Activated CD8-positive, alpha-beta T cell treated with anti-CD3 and anti-CD28 coated beads for 36 hours (primary cell): ENCODE measurements at places on chromosomes 5 and 9.

DNA sequence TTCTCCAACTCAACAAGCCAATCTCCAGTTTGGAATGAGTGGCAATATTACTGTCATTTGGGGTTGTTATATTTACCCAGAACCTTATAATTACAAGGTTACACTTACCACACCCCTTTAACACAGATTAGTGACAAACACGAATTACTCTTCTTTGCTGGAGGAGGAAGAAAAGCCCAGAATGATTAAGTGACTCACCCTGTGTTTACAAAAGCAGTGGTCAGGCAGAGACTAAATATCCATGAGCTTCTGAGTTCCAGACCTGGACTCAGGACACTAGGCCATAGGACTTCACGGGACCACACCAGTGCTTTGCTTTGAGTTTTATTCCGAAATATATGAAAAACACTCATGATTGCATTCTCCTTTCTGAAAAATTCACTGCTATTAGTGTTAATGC, 370.8 kb downstream of the TLE1 start:
- no peak for DNase-seq

DNA sequence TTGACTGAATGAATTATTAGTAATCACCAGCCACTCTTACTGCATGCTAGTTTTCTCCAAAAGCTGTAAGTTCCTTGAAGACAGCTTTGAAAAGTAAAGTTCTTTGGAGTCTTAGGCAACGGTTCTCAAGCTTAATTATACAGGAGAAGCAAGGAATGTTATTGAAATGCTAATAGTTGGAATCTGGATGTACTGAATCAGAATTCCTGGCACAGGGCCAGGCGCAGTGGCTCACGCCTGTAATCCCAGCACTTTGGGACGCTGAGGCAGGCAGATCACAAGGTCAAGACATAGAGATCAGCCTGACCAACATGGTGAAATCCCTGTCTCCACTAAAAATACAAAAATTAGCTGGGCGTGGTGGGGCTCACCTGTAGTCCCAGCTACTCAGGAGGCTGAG, 33.4 kb downstream of the GRIA1 start:
- DNase-seq = no peak

- DNase-seq = no peak
These were observed 29.3 kb downstream of the PPIC start for GRCh38 chr5:123007182-123007581.

- DNase-seq = no peak
These were observed 5.5 kb upstream of the RUSC2 start for GRCh38 chr9:35484406-35484805.

DNA sequence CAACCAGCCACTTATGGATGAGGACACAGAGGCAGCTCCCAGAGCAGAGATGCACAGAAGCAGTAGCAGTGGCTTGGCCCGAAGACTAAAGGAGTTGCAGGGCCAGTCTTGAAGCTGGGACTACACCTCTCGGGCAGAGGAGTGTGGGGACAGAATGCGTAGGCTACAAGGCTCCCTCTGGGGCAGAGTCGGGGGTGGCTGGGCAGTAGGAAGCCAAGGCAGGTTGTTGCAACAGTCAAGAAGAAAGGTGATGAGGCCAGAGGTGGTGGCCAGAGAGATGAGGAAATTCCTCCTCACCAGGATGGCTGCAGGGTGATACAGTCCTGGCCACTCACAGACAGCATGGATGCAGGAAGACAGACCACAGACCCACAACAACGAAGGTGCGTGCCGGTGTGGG, 4.9 kb upstream of the N4BP3 start:
- DNase-seq = no peak

GRCh38 chr5:82622205-82622604, 344.1 kb upstream of the RPS23 start:
- no peak for DNase-seq

DNA sequence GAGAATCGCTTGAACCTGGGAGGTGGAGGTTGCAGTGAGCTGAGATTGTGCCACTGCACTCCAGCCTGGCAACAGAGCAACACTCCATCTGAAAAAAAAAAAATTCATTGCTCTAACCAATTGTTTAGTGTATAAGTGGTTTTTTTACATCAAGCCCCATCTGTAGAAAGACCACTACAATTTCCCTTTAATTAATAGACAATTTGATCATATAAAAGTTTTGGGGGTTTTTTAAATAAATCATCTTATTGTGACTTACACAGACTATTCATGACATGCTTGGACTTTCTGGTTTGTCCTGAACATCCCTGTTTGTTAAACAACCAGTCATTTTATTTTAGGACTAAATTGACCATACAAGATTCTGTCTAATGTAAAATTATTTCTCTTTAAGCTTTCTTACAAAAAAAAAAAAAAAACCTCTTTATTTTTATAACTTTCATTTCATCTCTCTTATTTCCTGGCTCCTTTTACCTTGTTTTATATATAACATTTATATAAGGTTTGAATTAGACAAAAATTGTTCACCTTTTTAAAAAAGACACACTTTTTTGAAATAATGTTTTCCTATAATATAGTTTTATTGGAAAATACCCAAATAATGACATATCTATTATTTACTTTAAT, 9.8 kb upstream of the FANCC start:
- no peak for DNase-seq

DNA sequence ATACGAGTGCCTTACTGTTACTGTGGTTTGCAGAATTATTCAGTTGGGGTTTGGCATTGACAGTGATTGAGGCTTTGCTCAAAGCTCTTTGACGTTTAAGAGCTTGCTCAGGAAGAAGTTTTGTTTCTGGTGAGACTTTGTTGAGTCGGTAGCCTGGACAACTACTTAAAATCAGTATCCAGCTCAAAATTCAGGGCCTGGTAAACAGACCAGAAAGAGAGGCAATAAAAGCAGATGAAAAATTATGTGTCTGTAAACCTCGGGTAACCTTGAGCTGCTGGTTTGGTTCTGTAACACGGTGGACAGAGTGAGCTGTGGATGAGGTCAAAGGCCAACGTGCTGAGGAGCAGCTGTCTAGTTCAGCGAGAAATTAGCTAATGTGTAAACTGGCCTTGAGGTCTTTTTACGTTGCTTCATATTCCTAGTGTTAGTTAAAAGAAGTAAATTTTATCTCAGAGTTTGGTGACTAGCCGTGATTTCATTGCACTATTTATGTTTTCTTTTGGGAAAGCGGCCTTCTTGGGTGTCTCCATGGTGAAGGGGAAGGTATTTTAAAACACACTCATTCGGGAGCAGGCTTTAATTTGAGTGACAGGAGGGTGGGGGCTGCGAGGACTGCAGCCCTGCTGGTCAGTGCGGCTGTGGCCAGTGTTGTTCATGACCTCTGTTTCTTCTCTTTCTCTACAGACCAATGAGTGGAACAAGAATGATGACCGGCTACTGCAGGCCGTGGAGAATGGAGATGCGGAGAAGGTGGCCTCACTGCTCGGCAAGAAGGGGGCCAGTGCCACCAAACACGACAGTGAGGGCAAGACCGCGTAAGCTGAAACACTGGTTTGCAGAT, 82.0 kb upstream of the TTC23L start:
- DNase-seq = no peak

DNA sequence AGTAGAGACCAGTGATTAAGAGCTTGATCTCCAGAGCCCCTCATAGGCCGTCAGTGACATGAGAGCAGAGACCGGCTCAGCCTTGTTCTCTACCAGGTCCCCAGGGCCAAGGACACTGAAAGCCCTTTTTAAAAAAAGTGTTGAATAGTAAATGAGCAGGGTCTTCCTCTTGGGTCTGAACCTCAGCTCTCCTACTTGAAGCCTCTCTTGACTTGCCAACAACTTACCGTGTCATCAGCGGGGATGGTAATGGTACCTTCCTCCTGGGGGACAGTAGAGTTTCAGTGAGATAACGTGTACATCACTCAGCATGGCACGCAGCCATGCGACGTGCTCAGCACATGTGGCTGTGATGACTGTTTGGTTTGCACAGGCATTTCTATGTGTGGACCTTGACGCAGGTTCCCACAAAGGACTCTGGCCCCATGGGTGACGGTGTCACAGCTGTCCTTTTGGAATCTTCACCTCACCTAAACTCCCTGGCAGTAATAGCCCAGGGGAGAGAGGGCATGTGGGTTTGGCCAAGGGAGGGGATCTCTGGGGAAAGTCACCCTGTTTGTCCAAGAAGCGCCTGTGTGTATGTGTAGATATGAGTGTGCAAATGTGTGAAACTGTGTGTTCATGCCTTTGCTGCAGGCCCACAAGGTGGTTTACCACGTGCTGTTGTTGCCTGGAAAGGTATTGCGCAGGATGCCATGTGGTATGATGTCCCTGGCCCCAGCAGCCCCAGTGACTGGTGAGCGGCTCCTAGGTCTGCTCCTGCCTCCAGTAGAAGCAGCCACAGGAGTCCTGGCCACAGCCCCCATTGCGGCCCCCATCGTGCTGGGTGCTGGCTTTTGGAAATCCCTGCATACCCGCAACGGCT, 18.7 kb downstream of the ERGIC1 start:
- peak; percentile 61 for DNase-seq

DNA sequence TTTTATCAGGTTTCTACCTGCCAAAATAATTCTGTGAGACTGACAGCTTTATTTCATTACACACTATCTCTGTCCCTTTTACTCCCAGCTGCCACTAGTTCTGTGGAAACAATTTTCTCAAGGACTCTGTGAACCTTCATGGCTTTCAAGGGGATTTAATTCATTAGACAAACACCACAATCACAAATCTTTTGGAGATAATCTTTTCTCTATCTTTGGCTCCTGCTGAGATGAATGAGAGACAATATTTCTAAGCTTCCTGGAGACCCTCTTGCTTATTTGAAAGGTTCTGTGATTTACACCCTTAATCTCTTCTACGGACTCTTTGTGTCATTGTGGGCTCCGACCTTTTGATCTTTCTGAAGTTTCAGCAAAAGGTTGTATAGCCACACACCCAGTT, 222.6 kb downstream of the PRDM9 start:
- DNase-seq = no peak

GRCh38 chr9:116000748-116001329, 152.8 kb upstream of the PAPPA start:
- DNase-seq = peak; percentile 4

DNA sequence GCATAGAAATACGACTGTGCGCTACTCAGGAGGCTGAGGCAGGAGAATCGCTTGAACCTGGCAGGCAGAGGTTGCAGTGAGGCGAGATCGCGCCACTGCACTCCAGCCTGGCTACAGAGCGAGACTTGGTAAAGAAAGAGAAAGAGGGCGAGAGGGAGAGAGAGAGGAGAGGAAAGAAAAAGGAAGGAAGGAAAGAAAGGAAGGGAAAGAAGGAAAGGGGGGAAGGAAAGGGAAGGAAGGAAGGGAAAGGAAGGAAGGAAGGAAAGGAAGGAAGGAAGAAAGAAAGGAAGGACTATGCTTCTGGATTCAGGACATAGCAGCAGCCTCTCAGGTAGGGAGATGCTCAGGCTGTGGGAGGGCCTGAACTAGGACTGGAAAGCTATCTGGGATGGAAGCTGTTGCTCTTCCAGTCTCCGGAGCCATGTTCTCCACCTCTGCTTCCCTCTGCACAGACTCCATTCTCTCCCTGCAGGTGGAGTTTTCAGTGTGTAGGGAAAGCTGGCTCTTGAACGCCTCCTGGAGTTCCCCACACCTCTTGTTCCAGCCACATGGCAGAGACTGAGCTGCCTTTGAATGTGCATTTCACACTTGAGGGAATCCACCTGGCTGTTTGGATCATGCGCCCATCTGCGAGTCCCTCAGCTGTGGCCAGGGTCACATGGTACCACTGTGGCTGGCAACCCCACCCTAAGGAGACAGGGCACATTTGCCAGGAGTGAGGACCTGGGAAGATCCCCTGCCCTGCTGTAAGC, 9.1 kb downstream of the SWI5 start:
- no peak for DNase-seq

DNA sequence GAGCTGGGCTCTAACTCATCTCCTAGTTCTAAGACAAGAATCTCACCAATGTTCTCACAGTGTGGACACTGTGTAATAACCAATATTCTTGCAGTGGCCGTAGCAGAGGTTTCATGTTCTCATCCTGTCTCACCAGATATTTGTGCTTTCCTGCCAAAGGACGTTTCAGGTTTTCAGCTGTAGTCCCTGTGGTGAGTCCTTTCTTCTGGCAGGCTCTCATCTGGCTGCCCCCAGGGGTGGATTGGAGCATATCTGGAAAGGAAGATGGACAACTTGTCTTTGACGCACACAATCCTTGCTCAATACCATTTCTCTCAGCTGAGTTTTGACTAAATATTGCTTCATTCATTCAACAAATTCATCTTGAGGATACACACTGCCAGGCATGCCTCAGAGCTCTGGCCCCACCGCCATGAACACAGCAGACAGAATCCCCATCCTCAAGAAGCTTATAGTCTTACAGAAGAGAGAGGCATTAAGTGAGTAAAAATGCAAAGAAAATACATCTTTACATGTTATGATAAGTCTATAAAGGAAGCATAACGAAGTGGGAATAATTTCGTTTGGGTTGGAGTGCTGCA, 33.8 kb upstream of the NEURL1B start:
- DNase-seq = no peak

- DNase-seq = no peak
These were observed 1.9 kb upstream of the NRARP start for GRCh38 chr9:137303893-137304382.

- no peak for DNase-seq
These were observed 9.7 kb upstream of the COL5A1 start for GRCh38 chr9:134631881-134632280.

GRCh38 chr5:108093186-108093585, 288.7 kb downstream of the FBXL17 start:
- no peak for DNase-seq

DNA sequence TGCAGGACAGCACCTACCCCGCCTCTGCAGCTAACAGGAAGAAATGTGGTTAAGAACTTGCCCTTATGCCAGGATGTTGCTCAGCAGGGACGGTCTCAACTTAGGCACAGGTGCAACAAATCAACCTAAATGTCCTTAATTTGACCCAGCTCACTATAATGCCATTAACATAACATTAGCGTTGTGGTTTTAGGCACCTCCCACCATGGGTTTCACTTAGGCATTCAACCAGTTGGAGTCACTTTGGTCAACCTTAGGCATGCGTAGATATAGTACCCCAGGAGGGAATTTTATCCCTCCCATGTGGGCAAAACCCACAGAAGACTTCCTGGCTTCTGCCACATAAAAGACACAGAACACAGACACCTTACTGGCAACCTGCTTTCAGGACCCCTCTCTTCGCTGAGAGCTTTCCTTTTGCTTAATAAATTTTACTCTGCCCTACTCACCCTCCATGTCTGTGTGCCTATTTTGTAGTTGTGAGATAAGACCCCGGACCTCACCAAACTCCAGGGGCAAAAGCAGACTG, 8.7 kb upstream of the ERAP1 start:
- DNase-seq = peak; percentile 84

- no peak for DNase-seq
These were observed 66.3 kb upstream of the TJP2 start for GRCh38 chr9:69107771-69108170.

GRCh38 chr5:77024490-77024889, 5.7 kb upstream of the AGGF1 start:
- DNase-seq = no peak
